ENCODE measurements at places on chromosomes 7 and 10.
A peak's percentile ranks its signal among the peaks of the same experiment; 100 is the strongest.

- DNase-seq, result no peak
Observed at GRCh38 chr10:57964351-57964750, 303.3 kb downstream of the IPMK start.

GRCh38 chr7:78062214-78062613 lies 263.6 kb downstream of the PHTF2 start:
- no peak for DNase-seq

DNA sequence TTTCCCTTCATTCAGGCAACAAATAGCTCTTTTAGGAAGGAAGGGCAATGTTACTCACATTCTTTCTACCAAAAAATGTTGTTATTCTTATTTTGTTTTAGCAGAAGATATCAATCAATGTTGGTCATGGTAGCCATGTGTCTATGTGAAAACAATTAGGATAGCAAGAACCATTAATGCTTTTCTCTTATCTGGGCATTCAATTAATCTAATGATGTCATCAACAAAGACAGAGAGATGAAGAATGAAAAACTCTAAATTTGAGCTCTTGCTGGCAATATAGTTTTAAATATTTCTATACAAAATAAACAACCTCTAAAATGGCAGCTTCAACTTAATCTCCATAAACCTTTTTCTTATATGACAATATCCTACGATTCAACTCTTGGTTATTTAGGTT lies 353.7 kb upstream of the ANKRD30A start:
- DNase-seq, result no peak

GRCh38 chr7:92833766-92834506 lies 2.4 kb downstream of the CDK6 start:
- DNase-seq, result peak; percentile 82

DNA sequence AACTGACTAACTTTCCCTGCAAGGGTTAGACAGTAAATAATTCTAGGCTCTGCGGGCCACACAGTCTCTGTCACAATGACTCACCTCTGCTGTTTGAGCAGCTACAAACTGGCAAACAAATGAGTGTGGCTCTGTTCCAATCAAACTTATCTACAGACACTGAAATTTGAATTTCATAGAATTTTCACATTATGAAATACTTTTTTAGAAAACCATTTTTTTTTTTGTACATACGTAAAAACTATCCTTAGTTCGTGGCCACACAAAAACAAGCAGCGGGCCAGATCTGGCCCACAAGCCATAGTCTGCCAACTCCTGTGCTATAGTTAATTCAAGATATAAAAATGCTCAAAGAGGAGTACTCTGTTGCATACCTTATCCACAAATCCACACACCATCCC lies 32.6 kb downstream of the PIP4K2A start:
- peak; percentile 20 for DNase-seq

GRCh38 chr10:73838827-73839226 lies 27.4 kb upstream of the NDST2 start:
- no peak for DNase-seq
